Smooth muscle cell of the brain vasculature (primary cell): ENCODE measurements at places on chromosomes 12 and 14.

GRCh38 chr14:89748004-89748403, 206.5 kb downstream of the EFCAB11 start:
- DNase-seq, result no peak

- no peak for DNase-seq
Observed at GRCh38 chr14:51507906-51508511, 143.7 kb upstream of the FRMD6 start.

- no peak for DNase-seq
Observed at GRCh38 chr14:90781344-90781761, 34.9 kb downstream of the TTC7B start.

GRCh38 chr12:117331691-117332090, 29.7 kb downstream of the NOS1 start:
- DNase-seq, result no peak

GRCh38 chr12:42587601-42588523, 1.7 kb downstream of the PRICKLE1 start:
- DNase-seq, result no peak

- no peak for DNase-seq
Observed at GRCh38 chr12:108649126-108649525, 15.4 kb upstream of the SELPLG start.

GRCh38 chr12:86601550-86602308, 345.5 kb upstream of the MGAT4C start:
- DNase-seq, result no peak

DNA sequence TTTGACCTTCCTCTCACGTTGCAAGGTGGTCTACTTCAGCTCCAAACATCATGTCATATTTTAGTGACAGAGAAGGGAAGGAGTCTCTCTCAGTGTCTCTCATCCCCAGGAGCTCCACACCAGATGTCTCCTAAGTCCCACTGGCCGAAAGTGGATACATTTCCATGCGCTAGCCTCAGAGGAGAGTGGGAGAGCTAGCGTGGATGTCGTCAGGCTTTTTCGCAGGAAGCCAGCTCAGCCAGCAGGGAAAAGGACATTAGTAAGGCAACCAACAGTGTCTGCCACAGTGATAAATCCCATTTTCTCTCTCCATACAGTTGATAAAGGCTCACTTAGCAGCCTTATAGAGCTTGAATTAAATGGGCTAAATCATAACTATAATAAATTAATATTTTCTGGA, 155.7 kb downstream of the PELI2 start:
- no peak for DNase-seq

DNA sequence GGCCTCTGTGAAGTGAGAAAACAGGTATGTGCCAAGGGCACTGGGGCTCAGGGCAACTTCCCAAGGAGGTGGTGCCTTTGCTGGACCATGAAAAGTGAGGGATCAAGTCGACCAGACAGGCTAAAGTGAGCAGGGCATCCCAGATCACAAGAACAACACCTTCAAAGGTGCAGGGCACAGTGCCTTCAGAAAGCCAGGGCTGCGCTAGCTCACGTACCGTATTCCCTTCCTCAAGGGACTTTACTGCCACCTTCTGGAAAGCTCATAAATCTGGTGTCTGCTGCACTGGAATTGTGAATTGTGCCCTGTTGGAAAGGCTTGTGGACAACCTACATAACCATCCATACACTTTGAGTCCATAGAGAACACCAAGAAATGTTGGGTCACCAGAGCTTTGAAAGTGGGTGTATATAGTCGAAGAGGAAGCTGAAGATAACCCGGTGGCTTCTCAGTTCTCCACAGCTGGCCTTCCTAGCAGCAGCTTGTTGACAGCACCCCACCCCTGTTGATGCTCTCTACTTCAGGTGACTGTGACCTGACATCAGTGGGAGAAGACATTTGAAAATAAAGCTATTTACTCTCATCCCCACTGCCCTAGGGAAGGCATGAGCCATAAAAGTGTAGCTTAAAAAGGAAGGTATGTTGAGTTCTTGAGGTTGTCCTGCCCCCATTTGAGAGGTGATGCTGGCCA, 24.5 kb downstream of the FIGNL2 start:
- DNase-seq, result no peak

GRCh38 chr14:59333235-59333634, 131.9 kb downstream of the GPR135 start:
- no peak for DNase-seq
